ENCODE measurements at places on chromosomes 5 and 9.
A peak's percentile ranks its signal among the peaks of the same experiment; 100 is the strongest.

DNA sequence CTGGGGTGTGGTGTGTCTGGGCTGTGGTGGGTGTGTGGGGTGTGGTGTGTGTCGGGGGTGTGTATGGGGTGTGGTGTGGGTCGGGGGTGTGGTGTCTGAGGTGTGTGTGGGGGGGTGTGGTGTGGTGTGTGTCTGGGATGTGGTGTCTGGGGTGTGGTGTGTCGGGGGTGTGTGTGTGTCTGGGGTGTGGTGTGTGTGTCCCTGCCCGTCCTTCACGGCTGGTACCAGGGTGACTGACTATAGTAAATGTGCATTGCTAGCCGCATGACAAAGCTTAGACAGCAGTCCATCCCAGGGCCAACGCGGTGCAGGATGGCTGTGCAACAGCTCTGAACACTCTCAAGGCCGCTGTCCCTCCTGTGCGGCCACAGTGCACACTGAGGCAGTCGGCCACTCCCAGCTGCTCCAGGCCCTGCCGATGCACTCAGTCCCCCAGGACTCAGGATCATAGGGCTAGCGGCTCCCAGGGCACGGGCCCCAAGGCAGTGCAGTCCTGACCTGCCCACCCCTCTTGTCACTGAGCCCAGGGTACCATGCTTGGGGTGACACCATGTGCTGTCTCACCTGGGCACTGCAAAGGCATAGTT, 54.0 kb downstream of the SECISBP2 start:
- DNase-seq: no peak

GRCh38 chr5:95358848-95359247, 32.3 kb upstream of the FAM81B start:
- no peak for DNase-seq

DNA sequence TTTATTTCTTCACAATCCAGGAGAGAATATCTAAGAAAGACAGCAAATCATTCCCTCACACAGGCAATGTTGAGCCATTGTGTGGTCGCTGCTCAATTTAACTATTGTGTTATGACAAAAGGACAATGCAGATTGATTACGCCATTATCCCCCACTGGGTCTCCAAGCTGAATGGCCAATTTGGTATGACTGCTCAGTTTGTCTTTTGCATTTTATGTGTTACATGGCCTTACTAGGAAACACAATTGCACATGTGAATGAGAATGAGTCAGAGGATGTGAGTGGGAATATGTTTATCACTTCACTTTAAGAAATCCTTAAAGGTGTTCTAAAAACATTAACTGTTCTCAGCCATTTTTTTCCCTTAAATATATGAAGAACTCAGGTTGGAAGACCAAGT, 108.3 kb downstream of the FAM174A start:
- no peak for DNase-seq

DNA sequence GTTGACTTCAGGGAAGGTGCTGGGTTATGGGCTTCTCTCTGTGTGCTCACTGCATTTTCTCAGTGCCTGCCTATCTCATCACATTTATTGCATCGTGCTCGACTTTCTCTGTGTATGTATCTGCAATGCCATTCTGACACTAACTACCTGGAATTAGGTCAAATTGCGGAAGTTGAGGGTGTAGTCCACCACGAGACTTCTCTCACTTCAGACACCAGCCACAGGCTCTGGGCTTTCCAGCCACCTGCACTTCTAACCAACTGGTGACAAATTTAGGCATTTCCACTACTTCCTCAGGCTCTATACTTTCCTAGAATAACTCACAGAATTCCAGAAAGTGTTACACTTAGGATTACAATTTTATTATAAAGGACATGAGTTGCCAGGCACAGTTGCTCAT, 188.6 kb upstream of the ZNF608 start:
- DNase-seq: no peak

DNA sequence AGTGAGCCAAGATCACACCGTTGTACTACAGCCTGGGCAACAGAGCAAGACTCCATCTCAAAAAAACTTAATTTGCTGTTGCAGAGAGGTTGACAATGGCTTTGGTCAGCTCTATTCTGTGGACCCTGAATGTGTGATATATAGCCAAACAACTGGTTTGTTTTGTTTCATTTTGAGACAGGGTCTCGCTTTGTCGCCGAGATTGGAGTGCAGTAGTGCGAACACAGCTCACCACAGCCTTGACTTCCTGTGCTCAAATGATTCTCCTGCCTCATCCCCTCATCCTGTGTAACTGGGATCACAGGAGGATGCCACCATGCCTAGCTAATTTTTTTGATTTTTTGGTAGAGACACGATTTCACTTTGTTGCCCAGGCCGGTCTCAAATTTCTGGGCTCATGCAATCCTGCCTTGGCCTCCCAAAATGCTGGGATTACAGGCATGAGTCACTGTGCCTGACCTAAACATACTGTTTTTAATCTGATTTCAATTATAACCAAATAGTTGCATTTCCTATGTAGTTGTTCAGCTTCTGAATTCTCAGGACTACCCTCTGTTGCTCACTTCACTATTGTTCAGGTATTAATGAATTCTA, 9.8 kb downstream of the RNF183 start:
- no peak for DNase-seq

DNA sequence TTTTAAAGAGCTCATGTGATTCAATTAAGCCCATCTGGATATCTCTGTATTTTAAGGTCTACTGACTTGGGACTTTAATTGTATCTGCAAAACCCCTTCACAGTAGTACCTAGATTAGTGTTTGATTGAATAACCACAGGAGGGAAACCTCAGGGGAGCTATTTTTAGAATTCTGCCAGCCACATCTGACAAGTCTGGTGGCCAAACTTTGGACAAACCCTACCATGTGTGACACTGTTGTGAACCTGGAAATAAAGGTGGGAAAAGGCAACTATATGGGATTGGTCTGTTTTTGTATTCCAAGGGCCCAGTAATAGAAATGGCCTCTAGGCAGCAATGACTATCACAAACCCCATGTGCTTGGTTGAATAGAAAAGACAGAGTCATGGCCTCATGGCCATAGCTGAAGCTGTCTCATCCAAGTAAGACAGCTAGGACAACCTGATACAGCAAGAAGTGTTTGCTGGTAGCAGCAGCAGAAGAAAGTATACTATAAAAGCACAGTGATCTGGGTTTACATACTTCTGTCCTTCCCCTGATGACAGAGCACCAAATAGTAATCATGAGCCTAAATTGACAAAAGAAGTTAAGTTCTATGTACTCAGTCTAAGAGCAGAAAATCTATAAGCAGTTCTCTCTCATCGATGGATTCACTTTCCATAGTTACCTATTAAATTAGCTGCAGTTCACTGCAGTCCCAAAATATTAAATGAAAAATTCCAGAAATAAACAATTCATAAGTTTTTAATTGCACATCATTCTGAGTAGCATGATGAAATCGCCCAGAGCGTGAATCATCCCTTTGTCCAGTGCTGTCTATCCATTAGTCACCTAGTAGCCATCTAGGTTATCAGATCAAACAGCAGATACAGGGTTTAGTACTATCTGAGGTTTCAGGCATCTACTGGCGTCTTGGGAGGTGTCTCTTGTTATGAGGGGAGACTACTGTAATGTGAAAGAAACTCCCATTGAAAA, 189.8 kb downstream of the ARHGAP26 start:
- DNase-seq: no peak

DNA sequence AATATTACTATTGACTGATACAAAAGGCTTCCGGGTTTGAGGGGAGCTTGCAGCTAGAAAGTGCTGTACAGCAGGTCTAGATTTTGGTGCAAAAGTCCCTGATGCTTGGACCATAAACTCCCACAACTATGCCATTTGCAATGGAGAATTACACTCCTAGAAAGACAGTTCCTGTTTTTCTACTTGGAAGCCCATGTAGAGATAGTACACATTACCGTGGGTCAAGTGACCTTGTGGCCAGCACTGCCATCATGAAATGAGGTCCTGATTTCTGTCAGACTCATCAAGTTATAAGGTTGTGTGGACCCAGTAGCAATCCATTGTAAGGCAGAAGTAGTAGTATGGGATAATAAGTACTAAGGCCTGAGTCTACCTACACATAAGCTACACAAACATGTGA, 42.8 kb upstream of the TNFSF8 start:
- DNase-seq: no peak

DNA sequence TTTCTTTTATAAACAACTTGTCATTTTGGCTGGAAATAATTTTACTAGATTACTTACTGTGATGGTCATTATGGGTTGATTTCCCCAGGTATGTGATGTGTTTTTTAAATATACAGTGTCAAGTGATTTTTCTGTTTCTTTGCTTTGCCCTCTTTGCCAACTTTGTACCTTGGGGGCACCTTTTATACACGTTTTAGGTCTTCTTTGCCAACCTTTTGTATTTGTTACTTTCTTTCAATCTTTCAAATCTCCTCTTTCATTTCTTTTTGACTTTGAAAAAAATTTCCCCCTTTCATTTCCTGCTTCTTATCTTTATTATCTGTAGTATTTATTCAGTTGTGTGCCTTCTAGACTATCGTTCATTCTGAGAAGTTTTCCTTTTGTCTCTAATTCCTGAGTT, 65.4 kb upstream of the DHFR start:
- DNase-seq: no peak

DNA sequence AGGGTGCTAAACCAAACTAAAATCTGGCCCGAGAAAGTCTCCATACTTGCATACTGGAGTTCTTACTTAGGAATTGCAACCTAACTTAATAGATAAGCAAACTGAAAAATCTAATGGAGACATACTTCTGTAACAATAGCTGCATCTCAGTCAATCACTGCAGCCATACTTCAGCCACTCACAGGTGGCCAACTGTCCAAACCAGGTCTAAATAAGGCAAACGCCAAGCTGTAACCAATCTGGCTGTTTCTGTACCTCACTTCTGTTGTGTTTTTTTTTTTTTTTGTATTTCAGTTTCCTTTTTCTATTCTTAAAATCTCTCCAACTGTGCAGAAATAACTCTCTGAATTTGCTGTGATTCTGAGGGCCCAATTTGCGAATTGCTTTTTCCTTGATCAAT, 4.4 kb upstream of the NDUFB6 start:
- no peak for DNase-seq

GRCh38 chr5:107032629-107033028, 638.1 kb downstream of the EFNA5 start:
- no peak for DNase-seq

DNA sequence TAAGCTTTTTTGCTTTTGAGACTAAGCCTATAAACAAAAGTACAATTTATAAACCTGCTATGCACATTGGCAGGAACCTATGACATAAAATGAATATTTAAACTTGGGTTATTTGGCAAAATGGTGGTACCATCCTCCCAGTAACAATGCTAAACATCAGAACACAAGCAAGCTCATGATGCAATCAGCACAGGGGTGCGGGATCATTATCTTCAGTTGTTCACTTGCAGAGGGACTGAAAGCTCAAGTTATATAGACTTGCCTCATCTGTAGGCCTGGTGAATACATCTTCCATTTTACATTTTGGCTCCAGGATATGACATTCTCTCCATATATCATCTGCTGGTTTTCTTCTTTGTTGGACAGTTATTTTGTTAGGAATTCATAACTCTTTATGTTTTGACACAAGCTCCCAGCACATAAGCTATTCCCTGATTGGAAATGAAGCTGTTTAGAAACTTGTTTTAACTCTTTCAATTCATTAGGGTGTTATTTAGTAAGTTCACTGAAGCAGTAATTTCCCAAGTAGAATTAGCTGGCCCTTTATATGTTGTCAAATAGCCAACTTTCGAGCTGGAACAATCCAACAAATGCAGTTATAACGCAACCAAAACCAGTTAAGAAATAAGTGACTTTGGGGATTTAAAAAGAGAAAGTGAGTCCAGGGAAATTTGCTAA, 124.7 kb upstream of the LIFR start:
- no peak for DNase-seq

GRCh38 chr5:129661366-129662035, 86.4 kb upstream of the MINAR2 start:
- DNase-seq: no peak

DNA sequence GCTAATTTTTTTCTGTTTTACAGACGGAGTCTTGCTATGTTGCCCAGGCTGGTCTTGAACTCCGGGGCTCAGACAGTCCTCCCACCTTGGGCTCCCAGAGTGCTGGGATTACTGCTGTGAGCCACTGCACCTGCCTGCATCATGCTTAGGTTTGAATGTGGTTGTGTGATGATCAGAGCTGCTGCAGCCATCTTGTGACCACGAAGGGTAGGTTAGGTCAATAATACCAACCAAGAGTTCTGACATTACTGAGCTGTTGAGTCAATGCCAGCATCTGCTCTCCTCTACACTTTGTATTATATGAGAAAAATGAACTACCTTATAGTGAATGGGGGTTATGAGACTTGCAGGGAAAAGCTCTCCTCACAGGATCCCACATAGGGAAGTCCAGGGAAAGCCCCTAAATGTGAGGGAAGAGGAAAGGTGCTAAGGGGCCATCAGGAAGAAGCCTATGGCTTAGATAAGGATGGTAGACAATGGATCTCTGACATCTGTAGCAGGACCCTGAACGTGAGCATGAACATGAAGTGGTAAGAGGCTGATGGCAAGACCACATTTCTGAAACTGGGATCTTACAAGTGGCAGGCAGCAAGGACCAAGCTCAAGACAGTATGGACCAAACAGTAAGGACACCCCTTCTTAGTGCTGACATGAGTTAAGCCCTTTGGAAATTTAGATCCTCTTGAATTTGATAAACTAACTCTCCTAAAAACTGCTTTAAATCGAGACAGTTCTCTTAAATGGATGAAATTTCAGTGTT, 75.7 kb upstream of the ZNF169 start:
- no peak for DNase-seq

GRCh38 chr5:53381-54174, 38.4 kb upstream of the PLEKHG4B start:
- peak; percentile 65 for DNase-seq

DNA sequence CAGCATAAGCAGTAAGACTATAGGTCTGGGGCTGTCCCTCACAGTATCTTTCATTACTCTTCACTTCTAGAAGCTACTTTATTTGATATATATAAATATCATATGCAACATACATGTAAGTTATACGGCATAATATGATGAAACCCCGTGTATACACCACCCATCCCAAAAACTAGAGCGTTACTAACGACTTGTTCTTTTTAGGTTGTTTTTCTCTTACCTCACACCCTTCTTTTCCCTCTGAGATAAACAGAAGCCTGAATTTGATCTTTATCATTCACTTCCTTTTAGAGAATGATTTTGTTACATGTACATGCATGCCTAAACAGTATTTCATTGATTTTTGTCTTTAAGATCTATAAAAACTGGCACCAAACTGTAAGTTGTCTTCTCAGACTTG, 3.7 kb downstream of the TRMO start:
- no peak for DNase-seq

DNA sequence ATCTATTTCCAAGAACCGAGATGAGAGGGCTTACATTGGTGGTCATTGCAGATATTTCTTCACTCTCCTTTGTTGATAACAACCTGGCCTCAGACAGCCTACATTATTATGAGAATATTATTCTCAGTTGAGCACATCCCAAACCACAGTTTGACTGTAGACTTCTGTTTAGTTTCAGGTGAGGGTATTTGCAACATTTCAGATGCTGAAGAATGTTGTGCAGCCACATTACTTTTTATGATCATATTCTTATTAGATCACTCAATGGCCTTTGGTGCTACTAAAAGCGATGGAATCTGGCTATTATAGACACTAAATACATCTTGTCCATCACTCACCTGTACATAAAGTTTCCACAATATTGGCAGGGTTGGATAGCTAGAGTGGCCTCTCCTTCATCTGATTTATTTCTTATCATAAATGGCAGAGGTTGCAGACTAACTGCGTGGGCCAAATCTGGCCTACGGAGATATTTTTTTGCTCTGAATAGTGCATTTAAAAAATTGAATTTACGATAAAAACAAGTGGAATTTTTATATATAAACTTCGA, 26.2 kb upstream of the RICTOR start:
- no peak for DNase-seq

- DNase-seq: no peak
Measured at GRCh38 chr5:75553358-75553757, 41.7 kb downstream of the POLK start.

Measured in NCI-H2029 treated with DMSO at 0.1 percent for 48 hours (cell line).